Activated CD8-positive, alpha-beta memory T cell treated with anti-CD3 and anti-CD28 coated beads, Interleukin-2, amount 50 U/mL, for 48 hours (primary cell): ENCODE measurements at places on chromosomes 4 and X.

DNA sequence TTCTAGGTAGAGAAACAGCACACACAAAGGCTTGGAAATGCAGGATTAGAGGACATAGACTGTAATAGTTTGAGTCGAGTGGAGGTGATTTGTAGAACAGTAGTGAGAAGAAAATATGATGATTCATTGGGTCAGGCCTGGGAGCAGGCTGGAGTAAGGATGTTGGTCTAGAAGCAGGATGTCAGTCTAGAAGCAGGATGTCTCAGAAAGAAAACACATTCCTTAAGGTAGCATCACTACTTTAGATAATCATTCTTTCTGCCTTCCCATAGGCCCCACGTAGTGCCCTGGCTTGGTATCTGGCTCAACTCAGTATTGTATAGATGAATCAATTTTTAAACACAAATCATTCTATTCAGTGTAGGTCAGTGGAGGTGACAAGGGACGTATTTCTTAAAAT, 11.2 kb upstream of the DACH2 start:
- no peak for DNase-seq

DNA sequence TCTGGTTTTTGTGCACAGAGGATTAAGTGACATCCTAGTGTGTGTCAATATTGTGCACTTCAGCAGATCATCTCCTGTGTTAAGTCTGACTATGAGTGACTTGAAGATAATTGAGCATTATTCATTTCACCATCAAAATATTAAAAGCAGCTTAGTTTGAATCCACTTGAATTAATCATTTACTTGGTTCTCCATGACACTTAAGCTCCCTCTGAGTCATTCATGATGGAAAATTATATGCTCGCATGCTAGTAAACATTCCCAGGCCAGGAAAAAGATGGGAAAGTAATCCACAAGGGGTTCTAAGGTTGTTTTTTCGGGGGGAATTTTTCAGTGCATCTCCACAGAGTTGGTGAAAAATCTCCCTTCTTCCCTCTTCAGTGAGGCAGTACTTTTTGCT, 97.2 kb upstream of the EOLA2 start:
- DNase-seq: no peak

- DNase-seq: no peak
These were observed 10.1 kb upstream of the SH3TC1 start for GRCh38 chr4:8188743-8189550.

DNA sequence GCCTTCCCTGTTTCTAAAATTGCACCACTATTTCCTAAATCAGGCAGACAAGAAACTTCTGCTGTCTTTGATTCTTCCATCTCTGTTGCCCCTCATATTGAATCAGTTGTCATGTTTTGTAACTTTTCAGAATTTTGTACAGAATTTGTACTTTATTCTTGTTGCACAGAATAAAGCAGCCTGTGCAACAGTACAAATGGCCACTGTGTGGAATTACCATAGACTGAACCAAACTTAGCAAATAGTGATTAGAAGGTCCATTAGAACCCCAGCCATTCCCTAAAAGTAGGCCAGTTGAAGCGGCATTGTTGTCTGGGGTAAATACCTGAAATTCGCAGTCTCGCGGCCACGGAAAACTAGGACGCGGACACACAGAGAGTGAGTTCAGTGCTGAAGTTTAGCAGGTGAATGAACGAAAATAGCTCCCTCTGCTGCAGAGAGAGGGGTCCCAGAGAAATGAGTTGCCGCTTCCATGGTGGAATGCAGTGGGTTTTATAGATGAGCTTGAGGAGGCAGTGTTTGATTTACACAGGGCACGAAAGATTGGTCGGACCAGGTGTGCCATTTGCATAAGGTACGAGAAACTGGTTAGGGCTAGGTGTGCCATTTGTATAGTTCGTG, 71.8 kb downstream of the C4orf33 start:
- DNase-seq: no peak

DNA sequence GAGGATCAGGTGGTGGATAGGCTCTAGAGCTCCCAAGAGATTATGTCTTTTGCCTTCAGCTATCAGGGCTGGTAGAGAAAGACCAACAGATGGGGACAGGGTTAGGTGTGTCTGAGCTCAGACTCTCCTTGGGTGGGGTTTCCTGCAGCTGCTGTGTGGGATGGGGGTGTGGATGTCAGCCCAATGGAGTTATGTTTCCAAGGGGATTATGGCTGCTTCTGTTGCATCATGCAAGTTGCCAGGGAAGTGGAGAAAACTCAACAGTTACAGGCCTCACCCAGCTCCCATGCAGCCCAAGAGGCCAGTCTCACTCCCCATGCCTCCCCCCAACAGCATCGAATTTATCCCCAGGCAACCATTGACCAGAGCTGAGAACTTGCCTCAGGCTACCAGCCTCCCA, 80.2 kb upstream of the CDX4 start:
- DNase-seq: no peak

DNA sequence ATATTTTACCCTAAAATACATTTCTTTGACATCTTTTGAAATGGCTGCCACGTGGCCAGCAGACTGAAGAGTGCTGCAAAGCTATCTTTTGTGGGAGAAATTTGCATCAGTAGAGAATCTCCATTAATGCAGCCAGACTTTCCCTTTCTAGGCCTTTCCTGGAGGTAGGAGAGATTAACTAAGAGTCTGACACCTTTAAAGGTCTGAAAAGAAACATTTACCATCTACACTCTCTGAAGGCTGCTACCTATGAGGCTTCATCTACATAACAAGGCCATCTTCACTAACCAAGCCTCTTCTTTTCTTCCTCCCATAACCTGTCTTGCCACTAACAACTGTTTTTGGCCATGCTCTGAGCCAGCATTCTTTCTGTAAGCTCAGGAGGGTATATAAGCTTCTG, 17.8 kb upstream of the SPRY1 start:
- DNase-seq: no peak

DNA sequence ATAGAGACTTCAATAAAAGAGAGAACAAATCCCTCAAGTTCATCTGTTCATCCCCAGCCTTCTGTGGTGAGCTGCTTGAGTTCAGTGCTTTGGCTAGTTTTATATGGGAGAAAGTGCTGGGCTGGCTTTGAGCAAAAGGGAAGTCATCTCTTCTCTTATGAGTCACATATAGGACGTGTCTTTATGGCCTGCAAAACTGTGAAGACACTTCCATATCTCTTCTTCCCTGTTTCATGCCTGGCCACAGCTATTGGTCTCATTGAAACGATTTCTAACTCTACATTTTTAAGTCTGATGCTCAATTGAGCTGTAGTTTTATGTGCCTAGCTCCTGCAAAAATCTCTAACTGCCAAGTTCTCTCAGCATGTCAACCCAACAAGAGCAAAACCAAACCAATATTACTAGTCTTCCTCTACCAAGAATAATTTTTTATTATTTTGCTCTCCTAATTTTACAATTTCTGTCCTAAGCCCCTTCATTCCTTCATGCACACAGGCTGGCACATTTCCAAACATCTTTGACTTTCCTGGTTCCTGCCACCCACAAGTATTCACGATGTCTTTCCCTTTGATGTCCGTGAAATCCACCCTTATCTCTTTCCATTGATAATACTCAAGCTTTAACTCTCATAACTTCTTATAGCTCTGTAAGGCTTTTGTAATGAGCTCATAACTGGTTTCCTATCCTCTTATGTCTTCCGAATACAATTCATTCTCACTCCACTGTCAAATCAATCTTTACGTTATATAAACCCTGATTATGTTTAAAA, 165.3 kb downstream of the BTC start:
- DNase-seq: no peak

DNA sequence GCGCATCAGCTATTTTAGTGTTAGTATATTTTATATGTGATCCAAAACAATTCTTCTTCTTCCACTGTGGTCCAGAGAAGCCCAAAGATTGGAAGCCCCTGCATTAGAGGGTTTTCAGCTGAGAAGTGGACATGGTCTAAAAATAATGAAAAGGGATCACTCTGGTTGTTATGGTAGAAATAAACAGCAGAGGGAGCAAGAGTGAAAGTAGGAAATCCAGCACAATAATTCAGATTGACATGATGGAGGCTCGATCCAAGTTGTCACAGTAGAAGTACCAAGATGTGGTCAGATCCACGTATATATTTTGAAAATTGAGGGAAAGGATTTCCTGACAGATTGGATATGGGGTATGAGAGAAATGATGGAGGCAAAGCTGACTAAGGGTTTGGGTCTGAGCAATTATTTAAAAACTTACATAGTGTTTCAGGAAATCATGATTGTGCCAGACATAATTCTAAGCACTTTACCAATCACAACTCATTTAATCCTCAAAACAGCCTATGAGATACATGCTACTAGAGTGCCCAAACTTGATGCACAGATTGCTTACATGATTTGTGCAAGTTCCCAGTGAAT, 17.0 kb upstream of the TMEM144 start:
- no peak for DNase-seq

DNA sequence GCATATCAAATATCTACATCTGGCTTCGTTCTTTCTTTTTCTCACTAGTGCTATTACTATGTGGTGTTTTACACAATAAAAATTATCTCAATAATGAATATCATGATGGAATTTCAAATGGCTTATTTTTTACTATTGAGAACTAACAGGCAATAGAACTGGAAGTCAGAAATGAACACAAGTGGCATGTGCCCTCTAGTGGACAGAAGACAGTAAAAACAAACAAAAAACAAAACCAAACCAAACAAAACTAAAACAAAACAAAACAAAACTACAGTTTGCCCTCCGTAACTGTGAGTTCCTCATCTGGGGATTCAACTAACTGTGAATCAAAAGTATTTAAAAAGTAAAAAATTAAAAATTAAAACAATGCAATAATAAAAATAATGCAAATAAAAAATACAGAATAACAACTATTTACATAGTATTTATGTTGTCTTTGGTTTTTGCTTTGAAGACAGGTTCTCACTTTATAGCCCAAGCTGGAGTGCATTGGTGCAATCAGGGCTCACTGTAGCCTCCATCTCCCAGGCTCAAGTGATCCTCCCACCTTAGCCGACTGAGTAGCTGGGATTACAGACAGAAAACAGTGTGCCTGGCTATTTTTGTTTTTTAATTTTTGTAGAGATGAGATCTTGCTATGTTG, 195.6 kb upstream of the TACR3 start:
- DNase-seq: no peak

- DNase-seq: no peak
These were observed 130.8 kb downstream of the CPZ start for GRCh38 chr4:8723222-8723980.

GRCh38 chr4:108094131-108094530, 74.6 kb downstream of the LEF1 start:
- DNase-seq: no peak

- DNase-seq: no peak
These were observed 351.9 kb upstream of the FTHL17 start for GRCh38 chrX:31423609-31424189.

- DNase-seq: no peak
These were observed 319.3 kb upstream of the PPARGC1A start for GRCh38 chr4:24209131-24209530.

- DNase-seq: no peak
These were observed 69.2 kb downstream of the NLGN4X start for GRCh38 chrX:6159468-6159867.

DNA sequence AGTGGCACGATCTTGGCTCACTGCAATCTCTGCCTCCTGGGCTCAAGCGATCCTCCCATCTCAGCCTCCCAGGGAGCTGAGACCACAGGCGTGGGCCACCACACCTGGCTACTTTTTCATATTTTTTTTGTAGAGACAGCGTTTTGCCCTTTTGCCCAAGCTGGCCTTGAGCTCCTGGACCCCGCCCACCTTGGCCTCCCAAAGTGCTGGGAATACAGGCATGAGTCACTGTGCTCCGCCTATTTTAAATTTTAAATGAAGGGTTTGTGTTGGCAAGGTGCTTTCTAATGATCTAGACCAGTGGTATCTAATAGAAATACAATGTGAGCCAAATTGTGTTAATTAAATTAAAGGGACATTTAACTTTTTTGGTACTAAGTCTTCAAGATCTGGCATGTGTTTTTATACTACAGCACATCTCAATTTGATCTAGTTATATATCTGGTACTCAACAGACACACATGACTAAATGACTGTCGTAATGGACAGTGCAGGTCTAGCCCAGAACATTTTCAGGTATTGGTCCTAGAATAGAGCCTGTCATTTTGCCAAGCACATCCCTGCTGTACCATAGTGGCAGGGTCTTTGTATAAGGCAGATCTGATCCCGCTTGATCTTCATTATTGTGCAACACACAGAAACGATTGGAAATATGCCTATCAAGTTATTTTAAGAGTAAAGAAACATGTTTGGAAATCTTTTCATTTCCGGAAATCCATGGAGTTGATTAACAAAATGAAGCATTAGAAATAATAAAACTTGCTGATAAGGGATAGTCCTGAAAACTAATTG, 7.3 kb downstream of the PGK1 start:
- no peak for DNase-seq

GRCh38 chr4:3836756-3837601, 70.8 kb downstream of the ADRA2C start:
- peak; percentile 54 for DNase-seq

GRCh38 chr4:53852343-53852742, 212.1 kb downstream of the CHIC2 start:
- no peak for DNase-seq

GRCh38 chrX:22110729-22111494, 78.8 kb downstream of the PHEX start:
- no peak for DNase-seq

GRCh38 chr4:180455226-180455625, 1788.0 kb upstream of the TENM3 start:
- no peak for DNase-seq

DNA sequence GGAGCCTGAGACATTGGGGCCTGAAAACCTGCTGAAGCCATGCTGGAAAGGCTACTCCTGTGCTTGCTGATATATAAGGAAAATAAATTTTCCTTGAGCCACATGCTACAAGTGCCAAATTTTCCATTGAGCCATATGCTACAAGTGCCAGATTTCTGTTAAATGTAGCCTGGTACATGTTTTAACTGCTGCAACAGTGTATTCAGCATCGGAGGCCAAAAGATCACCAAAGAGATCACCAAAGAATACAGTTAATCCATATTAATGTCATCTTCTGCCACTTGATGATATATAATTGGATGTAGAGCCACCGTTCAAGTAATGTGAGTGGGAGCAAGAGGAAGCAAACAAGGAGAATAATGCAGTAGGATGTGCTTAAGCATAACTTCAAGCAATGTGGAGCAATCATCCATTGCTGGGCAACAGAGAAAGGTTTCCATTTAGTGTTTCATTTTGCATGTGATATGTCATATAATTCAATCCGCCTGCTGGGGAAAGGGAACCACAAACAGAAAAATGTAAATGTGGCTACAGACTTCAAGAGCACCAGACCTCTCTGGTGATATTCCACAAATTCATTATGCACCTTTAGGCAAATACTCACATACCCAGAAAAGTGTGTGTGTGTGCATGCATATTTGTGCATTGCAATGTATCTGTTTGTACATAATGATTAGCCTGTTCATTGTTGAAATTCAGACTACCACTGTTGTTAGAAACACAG, 295.9 kb downstream of the KCNIP4 start:
- no peak for DNase-seq

- no peak for DNase-seq
These were observed 46.5 kb upstream of the RELL1 start for GRCh38 chr4:37732526-37733186.

DNA sequence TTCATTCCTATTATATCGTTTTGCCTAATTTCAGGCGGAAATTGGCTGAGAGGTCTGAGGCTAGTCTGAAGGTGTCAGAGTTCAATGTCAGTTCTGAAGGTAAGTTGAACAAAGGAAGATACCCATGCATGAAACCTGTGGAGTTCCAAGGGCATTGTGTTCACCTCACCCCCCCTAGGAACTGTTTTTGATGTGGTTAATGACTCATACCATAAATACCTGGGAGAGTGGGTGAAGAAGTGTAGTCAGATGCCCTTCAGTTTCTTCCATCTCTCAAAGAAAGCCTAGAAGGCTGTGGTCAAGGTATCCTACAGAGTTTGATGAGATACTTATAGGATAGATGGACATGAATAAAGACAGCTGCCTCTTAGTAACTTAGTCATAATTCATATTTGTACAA, 2.7 kb downstream of the UTP14A start:
- DNase-seq: no peak
